ENCODE measurements at places on chromosomes 2 and 18.

DNA sequence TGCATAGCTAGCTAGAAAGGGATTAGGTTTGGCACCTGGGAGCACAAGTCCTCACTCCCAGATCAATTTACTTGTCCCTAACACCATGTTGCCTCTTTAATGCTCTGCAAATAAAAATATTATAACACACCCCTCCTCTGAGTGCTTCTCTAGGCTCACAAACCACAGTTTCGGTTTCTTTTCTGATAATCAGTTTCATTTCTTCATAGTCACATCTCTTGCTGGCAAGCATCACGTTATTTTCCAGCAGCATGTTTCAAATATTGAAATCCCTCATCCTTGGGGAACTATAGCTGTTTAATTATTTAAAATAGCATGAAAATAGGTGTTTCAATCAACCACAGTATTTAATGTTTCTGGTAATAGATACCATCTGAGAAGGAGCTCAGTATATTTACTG, 13.9 kb upstream of the SMCHD1 start:
- no peak for DNase-seq

DNA sequence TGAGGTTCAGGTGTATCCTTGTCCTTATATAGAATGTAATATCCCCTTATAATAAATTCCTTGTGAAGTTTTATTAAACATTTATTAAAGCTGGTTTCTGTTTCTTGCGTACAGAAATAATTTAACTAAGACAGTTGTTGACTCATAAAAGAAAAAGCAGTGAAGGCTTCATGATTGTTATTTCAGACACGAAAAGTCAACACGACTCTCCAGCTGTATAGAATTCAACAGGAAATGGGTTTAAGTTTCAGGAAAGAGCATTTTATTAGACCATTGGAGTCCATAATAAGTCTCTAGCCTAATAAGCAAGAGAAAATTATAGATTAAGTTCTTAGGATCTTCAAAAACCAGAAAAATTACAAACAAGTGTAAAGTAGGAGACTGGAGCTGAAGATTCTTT, 62.2 kb downstream of the KCNE4 start:
- no peak for DNase-seq

- DNase-seq, result no peak
Observed at GRCh38 chr2:220550995-220551700, 923.7 kb downstream of the SLC4A3 start.

GRCh38 chr2:47662552-47662951, 120.4 kb upstream of the MSH6 start:
- DNase-seq, result no peak

GRCh38 chr2:233862261-233862768, 5.9 kb downstream of the MSL3B start:
- no peak for DNase-seq

DNA sequence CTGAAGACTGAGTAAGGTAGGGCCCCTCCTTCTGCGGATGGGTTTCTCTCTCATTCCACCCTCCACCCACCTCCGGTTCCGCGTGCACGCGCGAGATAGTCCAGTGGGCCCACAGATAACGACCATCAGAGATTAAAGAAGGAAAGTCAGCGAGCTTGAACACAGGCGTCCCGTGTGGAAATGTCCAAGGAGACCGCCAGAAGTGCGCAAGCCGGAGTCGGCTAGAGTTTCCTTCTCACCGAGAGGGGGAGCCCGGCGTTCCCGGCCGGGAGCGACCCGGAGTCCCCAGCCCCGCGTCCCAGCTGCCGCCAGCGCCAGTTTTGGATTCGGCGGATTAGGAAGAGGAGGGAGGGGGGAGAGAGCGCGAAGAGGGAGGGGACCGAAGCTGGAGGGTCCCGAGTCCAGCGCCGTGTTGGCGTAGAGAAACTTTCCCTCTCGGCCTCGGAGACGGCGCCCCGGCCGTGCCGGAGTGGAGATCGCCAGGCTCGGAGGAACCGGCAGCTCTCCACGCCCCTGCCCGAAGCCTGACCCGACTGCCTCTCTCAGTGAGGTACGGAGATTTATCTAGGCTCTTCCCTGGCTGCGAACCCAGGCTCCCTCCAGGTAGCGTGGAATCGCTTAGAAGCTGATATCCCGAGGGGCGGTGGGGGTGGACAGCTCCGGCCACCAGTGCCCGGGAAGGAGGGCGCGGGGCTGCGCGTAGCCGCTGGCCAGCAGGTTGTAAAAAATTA, at the start of gene GULP1:
GULP1 (plus strand) TSS at position 258 of the 731 bp plus-strand sequence. CDS start 185,829 bp downstream, outside the sequence.
- DNase-seq, result no peak

DNA sequence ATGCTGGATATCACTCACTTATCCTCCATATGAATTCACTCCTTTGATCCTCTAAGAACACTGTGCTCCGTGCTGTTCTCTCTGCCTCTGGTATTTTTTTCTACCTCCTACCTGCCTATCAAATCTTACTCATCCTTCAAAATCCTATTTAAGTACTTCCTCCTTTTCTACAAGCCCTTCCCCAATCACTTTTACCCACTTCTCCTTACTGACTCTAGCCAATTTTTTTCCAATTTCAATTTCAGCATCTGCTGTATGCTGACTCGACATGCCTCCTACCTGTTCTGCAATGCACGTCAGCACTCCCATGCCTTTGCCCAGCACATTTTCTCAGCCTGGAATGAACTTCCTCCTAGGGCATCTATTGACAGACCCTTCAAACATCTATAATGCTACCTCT, 37.3 kb upstream of the LNPK start:
- no peak for DNase-seq

DNA sequence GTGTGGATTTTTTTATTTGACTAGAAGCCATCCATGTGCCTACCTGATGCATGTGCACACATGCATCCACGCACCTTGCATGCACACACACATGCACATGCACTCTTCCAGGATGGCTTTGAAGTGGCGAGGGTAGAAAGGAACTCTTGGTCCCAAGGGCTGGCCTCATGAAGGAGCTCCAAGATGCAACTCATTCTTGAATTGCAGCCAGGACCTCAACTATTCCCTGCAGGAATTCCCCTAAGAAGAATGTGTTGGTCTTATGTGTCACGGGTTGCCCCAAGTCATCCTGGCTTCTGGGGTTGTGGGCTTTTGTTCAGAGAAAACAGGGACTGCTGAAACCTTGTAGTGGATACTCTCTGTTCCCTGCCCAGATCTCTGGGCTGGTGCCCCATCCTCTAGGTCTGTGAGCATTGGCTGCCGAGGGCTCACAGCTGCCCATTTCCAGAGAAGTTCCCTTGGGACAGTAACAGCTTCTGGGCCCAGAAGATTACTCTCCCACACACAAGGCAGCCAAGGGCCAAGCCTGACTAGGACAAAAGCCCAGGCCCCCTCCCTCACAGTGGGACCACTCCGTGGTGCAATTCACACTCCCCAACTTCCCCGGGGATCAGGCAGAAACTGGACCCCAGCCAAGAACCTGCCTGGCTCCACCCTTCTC, 137.6 kb downstream of the COPS8 start:
- DNase-seq, result peak; percentile 97

DNA sequence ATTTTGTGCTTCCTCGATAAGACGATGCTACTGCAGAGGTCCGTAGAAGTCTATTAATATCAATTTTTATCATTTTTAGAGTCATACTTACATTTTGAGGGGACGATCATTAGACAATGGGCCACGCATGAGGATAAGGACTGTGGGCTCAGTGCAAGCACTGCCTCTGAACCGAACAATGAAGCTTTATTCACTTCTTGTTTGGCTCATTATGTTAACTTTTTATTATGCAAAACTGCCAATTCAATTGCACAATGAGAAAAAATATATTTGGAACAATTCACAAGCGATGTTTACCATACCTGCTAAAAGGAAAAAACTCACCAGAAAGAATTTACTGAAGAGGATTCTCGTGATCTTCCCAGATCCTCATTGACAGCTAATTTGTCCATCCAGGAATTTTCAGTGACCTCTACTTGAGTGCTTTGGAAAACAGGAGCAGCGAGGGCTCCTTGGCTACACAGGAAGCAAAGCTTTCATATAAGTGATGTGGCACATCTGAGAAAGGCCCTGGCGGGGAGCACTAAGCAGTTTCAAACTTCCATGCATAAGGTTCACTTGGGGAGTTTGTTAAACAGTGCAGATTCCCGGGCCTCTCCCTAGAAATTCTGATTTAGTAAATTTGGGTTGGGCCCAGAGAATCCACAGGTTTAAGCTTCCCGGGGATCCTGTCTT, 13.3 kb upstream of the CAPN13 start:
- no peak for DNase-seq

- no peak for DNase-seq
Observed at GRCh38 chr2:186903216-186903615, 54.2 kb upstream of the ZSWIM2 start.

All from non-pigmented ciliary epithelial cell (primary cell).